ENCODE measurements at places on chromosomes 3 and 15.

DNA sequence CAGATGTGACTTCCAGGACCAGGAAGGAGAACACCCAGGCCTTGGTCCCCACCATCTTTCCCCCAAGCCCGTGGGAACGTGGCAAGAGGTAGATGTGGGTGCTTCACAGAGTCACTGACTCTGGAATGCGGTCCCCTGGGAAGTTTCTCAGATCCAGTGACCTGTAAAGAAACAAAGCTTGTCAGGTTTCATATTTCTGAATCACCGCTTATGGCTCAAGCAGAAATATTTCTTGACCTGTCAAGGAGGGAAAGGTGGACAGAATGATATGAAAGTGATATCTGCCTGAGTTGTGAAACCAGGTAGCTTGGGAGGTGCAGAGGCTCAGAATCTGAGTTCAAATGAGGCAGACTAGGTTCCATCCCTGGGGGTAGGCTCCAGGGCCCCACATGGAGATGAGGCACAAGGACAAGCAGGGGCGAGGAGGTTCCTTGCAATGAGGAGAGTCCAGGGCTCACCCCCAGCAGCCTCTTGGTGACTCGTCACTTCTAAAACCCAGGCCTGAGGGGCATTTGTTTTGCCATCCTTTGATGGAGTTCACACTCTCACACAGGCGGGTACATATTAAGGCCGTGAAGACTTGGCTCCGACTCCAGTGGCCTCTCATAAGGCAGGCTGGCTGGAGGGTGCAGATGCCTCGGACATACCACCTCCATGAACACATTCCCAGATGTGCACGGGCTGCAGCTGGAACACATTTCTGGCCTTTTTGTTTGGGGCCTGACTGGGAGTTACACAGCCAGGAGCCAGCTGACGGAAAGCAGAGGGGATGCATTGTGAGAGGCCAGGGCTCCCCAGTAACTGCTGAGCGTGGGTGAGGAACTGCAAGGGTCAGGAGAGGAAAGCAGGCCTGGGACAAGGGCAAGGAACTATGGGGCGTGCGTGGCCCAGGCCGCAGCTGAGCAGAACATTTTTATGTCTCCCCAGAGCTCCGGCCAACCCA is 1.3 kb downstream of the CILP start:
- no peak for DNase-seq

- no peak for DNase-seq
Observed at GRCh38 chr15:68010361-68011153, 43.6 kb upstream of the PIAS1 start.

GRCh38 chr15:63703641-63704240 is 106.6 kb downstream of the FBXL22 start:
- no peak for DNase-seq

- no peak for DNase-seq
Observed at GRCh38 chr3:195117978-195118581, 152.9 kb downstream of the XXYLT1 start.

DNA sequence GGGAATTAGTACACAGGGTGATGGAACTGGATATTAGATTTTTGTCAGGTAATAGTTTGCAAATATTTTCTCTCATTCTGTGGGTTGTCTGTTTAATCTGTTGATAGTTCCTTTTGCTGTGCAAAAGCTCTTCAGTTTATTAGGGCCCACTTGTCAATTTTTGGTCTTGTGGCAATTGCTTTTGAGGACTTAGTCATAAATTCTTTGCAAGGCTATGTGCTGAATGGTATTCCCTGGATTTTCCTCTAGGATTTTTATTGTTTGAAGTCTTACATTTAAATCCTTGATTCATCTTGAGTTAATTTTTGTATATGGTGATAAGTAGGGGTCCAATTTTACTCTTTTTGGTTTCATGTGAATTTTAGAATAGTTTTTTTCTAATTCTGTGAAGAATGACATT is 111.3 kb downstream of the ARRDC4 start:
- DNase-seq: no peak

- DNase-seq: no peak
Observed at GRCh38 chr3:36733723-36734122, 30.6 kb downstream of the DCLK3 start.

DNA sequence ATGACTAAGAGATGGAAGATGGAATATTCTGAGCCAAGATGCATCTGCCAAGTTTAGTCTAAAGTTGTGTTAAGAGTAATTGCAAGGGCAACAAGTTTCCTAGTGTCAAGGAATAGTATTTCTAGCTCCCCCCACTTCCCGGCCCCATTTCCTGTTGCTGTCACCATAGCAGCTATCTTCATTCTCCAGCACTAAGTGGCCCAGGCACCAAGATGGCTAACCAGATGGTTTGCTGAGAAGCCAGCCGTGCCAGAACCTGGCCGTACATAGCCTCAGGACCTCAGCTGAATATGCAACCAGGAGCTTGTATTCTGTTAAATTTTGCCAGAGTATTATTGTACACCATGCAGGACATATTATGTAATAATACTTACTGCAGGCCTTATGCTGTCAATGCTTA is 108.8 kb upstream of the UMPS start:
- no peak for DNase-seq

DNA sequence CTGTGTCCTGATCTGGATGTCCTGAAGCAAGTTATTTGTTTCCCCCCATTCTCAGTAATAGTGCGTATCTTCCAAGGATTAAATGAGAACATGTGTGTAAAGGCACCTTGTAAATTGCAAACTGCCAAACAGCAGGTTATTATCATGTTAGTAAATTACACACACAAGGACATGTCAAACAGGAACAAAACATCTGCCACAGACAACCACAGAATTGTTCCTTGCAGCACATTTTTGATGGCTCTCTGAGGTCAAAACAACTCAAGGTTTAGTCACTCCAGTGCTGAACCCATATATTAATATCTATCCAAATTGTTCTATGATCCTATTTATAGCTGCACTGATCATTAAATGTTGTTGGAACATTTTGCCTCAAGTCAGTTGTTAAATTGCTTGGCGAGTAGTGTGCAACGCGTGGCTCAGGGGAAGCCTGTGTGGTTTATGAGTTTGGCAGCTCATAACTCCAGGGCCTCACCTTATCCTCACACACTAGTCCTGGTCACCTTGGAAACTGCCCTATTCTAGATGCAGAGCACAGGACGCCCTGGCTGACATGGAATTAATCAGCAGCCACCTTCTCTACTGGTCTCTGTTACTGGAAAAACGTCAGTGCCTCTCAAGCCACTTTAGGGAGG is 46.3 kb upstream of the CDV3 start:
- no peak for DNase-seq

GRCh38 chr3:55899887-55900286 is 412.8 kb upstream of the WNT5A start:
- DNase-seq: no peak

- no peak for DNase-seq
Observed at GRCh38 chr3:46466871-46467403, 2.2 kb upstream of the LTF start.

DNA sequence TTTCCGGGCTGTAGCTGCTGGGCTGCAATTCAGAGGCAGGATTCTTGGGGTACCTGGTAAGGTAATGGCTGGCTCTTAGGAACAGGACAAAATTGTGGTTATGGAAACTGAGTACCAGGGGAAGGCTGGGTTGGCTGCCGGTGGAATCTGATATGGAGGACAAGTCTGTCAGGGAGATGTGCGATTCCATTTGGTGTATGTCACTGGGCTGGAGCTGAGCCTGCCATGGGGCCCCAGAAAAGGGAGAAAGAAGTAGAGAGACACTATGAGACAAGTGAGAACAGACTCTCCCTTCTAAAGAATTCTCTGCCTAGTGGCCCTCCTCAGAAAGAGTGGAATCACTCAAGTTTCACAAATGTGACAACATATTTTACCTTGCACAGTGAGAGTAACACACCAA is 368.2 kb upstream of the ROPN1 start:
- no peak for DNase-seq

GRCh38 chr3:9820946-9821345 is 10.9 kb downstream of the TTLL3 start:
- no peak for DNase-seq

DNA sequence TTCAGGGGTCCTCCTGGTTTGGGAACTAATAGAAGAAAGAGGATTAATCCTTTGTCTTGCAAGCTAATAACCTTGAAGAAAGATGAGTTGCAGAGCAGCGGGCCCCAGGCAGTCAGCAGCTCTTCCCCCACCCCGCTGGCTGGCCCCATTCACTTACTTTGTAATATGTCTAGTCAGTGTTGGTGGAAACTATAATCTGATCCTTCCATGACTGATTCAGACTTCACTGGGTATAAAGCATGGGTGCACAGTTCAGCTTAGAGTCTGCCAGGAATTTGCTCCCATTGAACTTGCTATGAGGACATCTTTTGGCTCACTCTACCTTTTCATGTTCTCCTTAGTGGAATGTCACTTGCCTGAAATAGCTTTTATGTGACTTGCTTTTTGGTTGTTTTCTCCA is 117.7 kb downstream of the CCNL1 start:
- no peak for DNase-seq

DNA sequence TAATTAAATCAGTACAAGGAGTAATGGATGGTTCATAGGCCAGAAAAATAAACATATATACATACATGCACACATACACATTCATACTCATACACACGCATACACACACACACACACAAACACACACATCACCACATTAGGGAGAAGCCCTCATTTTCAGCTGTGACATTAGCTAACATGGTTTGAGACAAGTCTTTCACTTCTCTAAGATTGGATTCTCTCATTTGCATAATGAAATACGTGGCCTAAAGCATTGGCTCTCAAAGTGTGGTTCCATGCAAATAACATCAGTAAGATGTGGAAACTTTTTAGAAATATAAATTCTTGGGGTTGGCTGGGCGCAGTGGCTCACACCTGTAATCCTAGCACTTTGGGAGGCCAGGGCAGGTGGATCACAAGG is 452.6 kb downstream of the TAFA4 start:
- DNase-seq: no peak

GRCh38 chr3:98359993-98360675 is 6.5 kb downstream of the OR5K4 start:
- no peak for DNase-seq

DNA sequence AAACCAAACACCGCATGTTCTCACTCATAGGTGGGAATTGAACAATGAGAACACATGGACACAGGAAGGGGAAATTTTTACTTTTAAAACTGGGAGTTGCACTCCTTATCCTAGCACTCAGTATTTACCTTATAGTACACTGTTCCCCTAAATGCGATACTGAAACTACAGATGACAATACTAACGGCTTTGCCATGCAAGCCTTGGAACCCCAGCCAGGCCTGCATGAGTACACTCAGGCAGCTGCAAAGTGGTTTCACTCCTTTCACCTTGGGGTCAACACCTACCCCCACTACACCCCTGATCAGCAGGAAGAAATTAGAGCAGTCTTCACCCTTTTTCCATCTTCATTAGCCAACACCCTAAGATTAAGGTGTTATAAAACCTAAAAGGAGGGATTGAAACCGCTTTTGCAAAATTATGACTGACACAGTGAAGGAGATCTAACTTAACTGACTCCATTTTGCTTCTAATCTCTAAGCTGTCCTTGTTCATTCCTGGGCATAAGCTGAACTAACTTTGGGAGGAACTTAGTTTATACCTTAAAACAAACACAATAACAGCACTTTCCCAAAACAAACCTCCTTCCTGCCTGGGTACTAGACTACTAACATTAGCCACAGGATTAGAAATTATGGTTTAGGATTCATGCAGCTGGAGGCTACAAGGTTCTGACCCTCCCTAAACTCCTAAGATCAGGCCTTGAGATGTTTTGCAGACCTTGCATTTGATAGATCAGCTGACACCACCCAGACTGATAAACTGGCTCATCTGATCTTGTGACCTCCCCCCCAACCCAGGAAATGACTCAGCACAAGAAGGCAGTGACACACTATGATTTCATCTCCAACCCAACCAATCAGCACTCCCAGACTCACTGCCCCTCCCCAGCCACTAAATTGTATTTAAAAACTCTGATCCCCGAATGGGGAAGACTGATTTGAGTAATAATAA is 452.1 kb upstream of the PPP2R3A start:
- no peak for DNase-seq

GRCh38 chr3:195365371-195365770 is 77.4 kb downstream of the ACAP2 start:
- no peak for DNase-seq

DNA sequence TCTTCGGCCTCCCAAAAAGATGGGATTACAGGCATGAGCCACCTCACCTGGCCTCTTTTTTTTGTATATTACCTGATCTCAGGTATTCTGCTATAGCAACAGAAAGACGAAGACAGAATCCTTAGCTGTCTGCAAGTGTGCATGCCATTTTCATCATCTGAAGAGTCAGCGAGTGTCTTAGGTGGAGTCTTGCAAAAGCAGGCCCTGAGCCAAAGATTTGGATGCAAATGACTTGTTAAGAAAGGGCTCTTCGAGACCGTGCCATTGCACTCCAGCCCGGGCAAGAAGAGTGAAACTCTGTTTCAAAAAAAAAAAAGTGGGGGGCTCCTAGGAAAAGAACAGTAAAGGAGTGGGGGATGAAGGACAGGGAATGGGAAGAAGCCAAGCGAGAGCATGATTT is 10.2 kb upstream of the TRIM69 start:
- DNase-seq: no peak

DNA sequence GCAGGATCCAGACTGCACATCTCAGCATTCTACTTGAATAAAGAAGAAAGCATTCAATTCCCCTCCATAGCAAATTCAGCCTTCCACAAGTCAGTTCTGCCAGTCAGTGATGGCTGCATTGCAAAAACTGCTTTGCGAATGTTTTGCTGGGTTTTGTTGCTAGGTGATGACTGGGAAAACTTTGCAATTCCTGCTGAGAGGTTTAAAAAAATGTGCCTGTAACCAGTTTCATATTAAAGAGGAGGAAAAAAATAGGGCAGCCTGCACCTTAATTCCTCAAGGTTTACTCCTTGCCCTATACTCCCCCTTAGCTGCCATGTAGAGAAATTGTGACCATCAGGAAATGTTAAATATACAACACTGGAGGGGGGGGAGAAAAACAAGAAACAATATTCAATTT is 225.6 kb upstream of the ATP11B start:
- no peak for DNase-seq

DNA sequence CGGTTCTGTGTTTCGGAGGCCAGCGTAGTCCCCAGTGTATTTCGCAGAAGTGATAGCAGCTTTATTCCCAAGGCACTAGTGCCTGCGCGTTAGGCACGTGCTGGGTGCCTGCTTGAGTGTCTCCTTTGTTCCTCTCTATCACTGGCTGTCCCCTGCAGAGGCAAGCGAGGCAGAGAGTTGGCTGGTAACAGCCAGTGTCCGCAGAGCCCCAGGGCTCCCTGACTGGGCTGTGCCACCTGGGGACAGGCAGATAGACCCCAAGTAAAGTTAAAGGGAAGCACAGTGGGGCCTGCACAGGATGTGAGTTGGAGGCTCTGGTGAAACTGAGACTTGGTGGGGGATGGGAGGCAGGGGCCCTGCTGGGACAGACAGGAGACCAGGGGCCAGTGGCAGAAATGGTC is 50.7 kb downstream of the APBA2 start:
- no peak for DNase-seq

DNA sequence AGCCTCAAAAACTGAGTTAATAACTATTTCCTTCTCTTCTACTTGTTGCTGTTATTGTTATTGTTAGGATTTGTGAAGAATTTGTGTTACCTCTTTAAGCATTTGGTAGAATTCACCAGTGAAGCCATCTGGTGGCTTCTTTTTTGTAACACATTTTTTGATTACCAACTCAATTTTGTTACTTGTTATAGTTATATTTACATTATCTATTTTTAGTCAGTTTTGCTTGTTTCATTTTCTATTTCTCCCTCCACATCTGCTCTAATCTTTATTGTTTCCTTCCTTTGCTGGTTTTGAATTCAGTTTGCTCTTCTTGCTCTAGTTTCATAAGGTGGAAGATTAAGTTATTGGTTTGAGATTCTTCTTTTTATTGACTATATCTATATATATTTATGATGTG is 3.7 kb upstream of the SLC9C1 start:
- no peak for DNase-seq

- DNase-seq: no peak
Observed at GRCh38 chr3:32423534-32423933, 31.9 kb downstream of the CMTM7 start.

All from NCI-H187 (cell line).